ENCODE measurements at places on chromosomes 6 and 20.

GRCh38 chr6:31729515-31729978 lies 448 bp upstream of the DDAH2 start:
- DNase-seq, result peak; percentile 87

- no peak for DNase-seq
Measured at GRCh38 chr6:34021554-34022190, 124.2 kb downstream of the GRM4 start.

GRCh38 chr6:28603891-28604290 lies 78.2 kb downstream of the GPX5 start:
- DNase-seq, result no peak

DNA sequence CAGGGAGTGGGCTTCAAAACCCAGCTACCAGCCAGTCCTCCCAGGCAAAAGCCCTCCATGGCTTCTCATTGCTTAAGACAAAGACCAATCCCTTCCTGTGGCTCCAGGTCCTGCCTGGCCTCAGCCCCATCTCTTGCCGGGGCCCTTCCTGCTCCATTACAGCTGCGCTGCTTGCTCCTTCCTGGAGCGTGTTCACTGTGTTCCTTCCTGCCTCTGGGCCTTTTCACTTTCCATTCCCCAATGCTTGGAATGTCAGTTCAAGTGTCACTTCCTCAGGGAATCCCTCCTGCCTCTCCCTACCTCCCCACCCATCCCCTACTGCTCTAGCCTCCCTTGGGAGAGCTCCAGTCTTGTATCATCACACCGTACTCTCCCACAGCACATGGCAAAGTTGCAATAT lies 11.1 kb upstream of the ITPR3 start:
- no peak for DNase-seq

GRCh38 chr20:45372646-45373352 lies 5.3 kb downstream of the TP53TG5 start:
- no peak for DNase-seq

- peak; percentile 94 for DNase-seq
Measured at GRCh38 chr20:48723308-48724264, 104.2 kb downstream of the PREX1 start.

DNA sequence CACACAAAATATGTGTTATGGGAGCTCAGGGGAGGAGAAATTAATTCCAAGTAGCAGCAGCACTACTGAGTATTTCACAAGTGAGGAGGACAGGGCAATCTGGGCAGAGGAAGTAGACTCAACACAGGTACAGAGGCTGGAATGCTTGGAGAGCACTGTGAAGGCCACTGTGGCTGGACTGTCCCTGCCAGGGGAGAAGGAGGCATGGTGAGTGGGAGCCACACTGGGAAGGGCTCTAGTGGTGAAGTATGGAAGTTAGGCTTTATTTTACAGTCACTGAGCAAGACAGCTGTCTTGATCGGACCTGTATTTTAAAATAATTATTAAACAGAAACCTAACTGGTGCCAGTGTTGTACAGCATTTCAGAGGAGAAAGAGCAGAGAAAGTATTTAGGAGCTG lies 28.8 kb downstream of the FAM229B start:
- DNase-seq, result no peak

- no peak for DNase-seq
Measured at GRCh38 chr20:46311039-46311650, 2.8 kb upstream of the CDH22 start.

DNA sequence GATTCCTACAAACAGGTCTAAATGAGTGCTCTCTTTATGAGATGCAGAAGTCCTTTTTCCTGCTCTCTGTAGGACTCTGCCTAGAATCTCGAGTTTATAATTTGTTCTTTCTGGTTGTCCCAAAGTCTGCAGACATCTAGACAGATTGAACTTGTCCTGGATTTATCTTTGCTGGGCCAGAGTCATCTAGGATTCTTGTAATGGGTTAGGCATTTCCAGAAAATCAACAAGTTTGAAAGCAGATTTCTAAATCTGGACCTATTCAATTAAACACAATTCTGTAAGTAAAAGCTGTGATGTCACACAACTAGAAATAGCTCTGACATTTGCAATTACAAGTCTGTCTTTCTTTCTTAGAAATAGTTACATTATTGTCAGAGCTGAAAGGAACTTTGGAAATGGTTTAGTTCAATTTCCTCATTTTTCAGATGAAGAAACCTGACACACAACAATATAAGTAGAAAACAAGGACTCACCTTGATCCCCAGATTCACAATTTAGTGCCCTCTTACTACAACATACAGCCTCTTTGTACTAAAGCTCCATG lies 4.2 kb upstream of the RSPO3 start:
- peak; percentile 72 for DNase-seq

DNA sequence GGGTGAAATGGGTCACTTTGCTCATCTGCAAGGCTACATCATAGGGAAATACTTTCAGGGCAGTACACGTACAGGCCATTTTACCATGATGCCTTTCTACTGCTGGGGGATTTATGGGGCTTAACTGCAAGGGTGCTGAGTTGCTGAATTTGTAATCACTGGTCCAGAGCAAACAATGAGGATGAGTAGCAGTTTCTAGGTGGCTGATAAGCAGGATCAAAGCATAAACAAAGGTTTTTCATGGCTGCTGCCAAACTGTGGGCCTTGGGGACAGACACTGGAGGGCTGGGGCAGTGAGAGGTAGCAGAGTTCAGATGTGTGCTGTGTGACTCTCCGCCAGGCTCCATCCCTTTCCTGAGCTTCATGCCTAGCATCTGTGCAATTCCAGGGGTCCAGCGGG lies 68.3 kb downstream of the CNBD2 start:
- DNase-seq, result no peak

- DNase-seq, result no peak
Measured at GRCh38 chr6:115370202-115370601, 690.5 kb downstream of the FRK start.

DNA sequence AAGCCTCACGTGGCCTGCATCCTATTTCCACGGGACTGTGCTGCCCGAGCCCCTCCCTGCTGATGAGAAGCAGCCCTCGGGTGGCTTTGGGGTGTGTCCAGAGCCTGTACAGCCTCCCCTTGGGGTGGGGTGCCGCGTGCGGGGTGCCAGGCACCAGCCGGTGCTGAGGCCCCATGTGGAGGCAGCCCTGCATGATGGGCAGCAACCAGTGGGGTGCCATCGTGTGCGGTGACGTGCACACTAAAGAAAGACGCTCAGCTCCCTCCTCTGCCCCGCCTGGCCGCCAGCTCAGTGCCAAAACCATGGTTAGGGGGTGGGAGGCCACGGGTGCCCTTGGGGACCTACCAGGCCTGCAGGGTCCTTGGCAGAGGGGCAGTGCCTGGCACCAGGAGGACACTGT lies 26.2 kb downstream of the NTSR1 start:
- DNase-seq, result no peak

DNA sequence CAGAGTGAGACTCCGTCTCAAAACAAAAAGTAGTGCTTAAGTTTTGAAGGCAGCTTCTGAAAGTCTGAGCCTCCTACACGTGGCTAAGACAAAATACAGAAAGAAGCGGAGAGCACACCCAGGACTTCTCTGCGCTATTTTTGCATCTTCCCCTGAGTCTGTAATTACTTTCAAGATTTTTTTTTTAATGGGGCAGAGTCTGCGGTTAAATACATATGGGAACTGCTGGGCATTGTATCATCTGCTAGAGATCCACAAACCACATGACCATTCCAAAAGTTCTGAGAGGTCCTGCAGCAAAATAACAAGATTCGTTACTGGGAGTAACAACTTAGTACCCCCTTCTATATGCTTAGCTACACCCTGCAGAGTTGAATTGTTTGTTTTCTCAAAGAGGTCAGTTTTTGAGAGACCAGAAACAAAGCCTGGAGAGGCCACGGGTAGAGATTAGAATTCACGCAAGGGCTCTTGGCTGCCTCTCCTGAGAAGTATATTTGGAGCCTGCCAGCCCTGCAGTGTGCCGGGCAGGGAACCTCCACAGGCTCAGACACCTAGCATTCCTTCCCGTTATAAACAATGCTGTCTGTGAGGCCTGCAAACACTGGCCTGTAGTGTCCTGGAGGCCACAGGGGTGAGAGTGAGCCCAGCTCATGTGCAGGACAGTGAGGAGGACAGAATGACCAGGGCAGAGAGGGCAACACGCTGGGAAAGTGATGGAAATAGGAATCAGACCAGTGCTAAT lies 48.2 kb upstream of the FAM50B start:
- no peak for DNase-seq

- no peak for DNase-seq
Measured at GRCh38 chr6:28978959-28979561, 26.1 kb downstream of the ZNF311 start.

GRCh38 chr6:30641048-30641447 lies 5.9 kb upstream of the C6orf136 start:
- no peak for DNase-seq

DNA sequence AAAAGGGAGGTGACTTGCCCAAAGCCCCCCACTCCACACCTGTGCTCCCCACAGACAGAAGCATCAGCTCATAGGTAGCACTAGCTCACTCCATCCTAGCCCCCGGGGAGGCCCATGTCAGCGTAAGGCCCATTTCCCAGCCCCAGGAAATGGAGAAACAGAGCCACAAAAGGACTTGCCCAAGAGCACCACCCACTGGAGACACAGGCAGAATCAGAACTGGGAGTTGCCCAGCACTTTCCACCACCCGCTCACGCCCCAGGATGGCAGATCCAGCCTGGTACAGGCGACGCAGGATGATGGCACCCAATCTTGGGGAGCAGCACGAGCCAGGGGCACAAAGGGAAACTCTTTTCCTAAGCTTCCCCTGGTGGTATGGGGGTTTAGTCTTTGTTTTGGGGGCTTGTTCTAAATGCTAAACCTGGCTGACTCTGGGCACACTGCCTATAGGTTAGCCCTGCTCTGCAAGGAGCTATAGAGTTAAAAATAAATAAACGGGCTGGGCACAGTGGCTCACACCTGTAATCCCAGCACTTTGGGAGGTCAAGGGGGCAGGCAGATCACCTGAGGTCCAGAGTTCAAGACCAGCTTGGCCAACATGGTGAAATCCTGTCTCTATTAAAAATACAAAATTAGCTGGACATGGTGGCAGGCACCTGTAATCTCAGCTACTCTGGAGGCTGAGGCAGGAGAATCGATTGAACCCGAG lies 11.8 kb downstream of the C20orf203 start:
- no peak for DNase-seq

GRCh38 chr20:62639765-62640164 lies 2.5 kb upstream of the SLCO4A1 start:
- no peak for DNase-seq

GRCh38 chr20:55947701-55948100 lies 57.6 kb downstream of the CBLN4 start:
- DNase-seq, result no peak

DNA sequence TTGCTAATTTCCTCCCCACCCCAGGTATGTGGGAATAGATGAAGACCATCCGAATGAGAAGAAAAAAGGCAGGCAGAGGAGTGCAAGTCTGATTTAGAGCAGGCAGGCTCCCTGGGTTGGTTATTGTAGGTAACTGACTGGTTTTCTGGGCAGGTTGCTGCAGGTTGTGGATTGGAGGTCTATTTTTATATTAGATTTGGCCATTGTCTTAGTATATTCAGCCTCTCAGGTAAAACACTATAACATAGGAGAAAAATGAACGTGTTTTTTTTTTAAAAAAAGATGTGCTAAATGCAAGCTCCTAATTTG lies 492 bp upstream of the TBC1D7 start:
- DNase-seq, result no peak

DNA sequence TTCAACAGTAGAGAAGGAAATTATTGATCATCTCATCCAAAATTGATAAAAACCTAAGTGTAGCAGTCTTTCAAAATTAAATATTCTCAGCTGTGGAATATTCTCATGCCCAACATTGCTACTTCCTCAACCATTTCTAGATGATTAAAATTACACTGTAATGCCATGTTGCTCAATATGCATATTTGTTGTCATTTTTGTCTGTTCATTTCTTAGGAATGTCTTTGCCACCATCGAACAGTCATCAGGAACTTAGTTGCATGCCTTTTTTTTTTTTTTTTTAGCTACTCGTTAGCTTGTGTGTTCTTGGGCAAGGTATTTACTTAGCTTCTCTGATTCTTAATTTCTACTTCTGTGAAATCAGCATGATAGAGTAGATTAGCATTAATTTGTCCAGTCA lies 188.6 kb downstream of the DTNBP1 start:
- DNase-seq, result peak; percentile 51

GRCh38 chr6:135163440-135163738 lies 17.7 kb upstream of the MYB start:
- DNase-seq, result no peak

DNA sequence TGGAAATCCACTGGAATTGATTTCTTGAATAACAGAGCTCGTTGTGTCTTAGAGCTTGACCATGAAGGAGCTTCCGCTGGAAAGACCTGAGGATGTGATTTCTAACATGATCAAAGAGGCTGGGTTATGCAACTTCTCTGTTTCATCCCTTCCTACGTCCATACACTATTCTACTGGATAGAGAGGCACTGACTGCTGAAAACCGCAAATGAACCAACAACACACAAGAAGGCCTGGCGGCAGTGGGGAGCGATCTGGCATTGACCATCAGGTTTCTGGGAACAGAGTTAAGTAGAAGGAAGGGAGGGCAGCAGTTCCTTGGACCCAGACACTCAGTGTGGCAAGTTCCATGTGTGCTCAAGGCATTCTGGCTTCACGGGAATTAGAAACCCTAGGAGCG lies 13.3 kb downstream of the LRRN4 start:
- no peak for DNase-seq

- DNase-seq, result no peak
Measured at GRCh38 chr20:64108731-64109681, 1.6 kb upstream of the NPBWR2 start.

DNA sequence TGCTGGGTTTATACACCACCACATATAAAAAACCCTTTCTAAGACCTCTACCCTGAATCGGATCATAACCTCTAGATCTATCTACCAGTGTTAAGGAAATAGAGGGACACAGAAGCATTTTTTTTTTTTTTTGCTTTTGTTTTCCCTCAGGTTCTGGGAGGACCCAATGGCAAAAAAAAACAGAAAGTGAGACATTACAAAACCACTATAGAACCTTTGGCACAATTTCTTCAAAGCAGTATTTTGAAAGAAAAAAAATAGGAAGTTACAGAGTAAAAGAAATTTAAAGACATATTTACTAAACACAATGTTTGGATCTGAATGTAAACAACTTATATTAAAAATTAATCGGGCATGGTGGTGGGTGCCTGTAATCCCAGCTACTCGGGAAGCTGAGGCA lies 1258.7 kb upstream of the GJE1 start:
- DNase-seq, result peak; percentile 58

DNA sequence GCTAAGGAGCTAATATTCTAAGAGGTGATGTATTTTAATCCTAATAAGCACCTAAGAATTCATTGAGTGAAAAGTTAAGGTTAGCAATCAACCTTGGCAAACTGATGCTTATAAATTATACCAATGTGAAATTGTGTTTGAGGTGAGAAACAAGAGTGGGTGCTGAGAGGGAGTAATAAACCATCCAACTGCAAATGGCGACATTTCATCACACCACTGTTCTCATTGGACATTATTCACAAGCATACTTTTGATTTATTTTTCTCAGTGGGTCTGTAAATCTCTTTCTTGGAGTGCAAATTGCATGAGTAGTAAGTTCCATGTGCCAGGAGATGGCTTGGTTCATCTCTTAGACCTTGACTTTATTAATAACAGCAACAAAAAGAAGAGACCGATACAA lies 71.5 kb downstream of the BMP6 start:
- no peak for DNase-seq

- DNase-seq, result no peak
Measured at GRCh38 chr20:22825546-22825945, 209.6 kb upstream of the SSTR4 start.

- no peak for DNase-seq
Measured at GRCh38 chr20:58522666-58523065, 7.5 kb upstream of the APCDD1L start.
